Right cardiac atrium (tissue), 5 donors: ENCODE measurements at places on chromosomes 7 and 10. TPM values are rescaled to one million over a fixed set of nuclear protein-coding genes. Genes with fewer than 3 reads are reported as not detected.

DNA sequence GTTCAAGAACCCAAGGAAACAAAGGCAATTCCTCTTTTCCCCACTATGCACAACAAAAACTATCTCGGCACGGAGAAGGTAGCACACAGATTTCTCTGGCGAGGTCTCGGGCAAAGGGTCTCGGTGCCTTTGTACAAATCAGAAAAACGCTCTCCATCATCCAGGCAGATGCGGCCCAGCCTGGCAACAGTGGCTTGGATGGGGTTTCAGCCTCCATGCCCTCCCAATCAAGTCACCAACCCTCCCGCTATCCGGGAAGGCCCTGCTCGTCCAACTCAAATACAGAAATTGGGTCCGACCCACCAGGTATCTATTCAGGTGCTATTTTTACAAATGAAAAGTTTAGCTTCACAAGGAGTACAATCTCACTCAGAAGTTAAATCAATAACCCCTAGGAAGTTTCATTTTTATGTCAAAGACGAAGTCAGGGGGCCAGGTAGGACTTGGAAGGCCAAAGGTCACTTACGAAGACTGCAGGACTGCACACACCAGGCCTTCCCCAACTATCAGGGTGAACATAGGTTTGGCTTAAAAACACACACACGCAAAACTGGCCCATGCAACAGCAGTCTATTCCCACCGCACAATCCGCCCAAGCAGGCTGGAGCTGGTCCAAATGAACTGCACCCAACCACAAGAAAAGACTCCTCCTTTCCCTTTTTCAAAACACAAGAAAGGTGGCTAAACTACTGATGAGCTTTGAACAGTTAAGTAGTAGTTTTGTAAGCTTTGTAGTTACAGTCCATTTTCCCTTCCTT lies 43.0 kb downstream of the GNA12 start:
- DNase-seq: peak; percentile 83

DNA sequence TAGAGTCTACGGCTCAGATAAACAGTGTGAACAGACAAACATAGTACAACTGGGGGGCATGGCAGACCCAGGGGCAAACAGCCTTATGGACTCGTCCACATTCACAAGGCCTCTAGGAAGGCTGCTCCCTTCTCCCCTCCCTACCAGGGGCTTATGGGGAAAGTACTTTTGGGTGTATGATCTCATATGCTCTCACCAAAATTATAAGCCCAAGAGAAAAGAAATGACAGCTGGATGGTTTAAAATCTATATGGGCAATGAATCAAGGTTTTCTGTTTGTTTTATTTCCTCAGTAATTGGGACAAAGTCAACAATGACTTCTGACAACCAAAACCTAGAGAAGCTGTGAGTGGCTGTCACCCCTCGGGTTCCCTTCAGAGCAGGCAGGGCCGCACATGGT lies 144.4 kb downstream of the PKD1L1 start:
- no peak for DNase-seq

- peak; percentile 42 for DNase-seq
These were observed 14.6 kb downstream of the AMZ1 start for GRCh38 chr7:2702594-2702957.

- DNase-seq: no peak
These were observed at the start of gene HOXA11 for GRCh38 chr7:27185013-27185853. TSS of gene HOXA11 (minus strand) at chr7:27185232. CDS start at chr7:27185144, 88 bp downstream.

DNA sequence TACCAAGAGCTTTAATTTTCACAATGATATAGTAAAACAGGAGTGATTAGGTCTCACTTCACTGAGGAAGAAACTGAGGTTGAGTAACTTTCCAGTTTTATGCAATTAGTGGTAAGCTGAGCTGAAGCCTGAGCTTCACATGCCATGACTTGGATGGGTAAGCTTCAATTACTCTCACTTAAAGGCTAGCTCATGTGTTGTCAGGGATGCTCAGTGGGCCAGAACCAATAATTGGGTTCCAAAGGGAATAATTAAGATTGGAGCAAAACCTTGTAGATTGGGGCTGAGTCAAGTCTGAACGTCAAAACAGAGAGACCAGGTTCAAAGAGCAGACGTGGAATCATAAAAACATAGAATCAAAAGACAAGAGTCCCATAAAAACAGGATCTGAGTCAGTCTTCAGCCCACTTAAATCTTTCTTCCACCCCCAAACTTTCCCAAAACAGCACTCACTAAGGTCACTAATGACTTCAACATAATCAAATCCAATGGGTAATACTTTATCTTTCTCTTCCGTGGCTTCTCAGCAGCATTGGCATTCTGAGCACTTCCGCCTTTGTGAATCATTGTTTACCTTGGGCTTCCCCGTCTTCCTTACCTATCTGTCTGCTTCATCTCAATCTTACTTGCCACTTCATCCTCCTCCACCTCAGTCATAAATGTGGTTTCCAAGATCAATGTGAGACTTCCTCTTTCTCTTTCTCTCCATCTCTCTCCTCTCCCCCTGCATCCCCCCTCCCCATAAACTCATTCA lies 23.0 kb upstream of the EGFR start:
- no peak for DNase-seq

DNA sequence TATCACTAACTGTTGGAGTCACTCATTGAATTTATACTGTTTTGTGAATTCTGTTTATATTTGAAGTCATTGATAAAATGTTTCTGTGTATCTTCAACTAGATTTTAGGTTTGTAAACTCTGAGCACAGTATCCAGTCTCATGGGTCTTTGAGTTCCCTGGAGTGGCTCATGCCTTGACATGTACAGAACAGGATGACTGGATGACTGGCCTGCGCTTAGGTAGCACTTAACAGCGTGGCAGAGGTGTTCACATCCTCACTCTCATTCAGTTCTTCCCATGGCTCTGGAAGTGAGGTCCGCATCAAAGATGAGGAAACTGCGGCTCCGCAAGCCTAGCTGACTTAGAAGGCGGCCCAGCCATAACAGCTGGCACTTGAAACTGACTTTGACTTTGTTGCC lies 576.9 kb downstream of the SUGCT start:
- no peak for DNase-seq

DNA sequence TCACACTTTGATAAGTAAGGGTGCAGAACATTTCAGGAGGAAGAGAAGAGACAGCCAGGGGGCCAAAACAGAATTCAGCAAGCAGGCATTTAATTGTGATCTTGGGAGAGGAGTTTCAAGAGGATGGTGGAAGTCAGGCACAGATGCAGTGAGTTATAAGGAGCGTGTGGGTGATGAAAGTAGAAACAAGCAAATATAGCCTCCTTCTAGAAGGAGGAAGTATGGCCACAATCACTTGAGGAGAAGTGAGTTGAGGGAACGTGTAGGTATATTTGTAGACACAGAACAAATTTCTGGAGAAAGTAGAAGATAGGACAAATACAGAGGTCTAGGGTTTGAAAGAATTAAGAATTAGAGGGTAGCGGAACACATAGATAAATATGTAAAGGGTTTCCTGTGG lies 165.8 kb downstream of the CACNB2 start:
- DNase-seq: no peak

GRCh38 chr10:15346440-15347141 lies 24.5 kb downstream of the FAM171A1 start:
- DNase-seq: peak; percentile 70

The HMX3 gene
- polyA plus RNA-seq: not detected

The LRMDA gene
- polyA plus RNA-seq: 48.8 TPM

The HECTD2 gene
- 4.6 TPM for polyA plus RNA-seq
